ENCODE measurements at places on chromosomes 12 and 14.
A peak's percentile ranks its signal among the peaks of the same experiment; 100 is the strongest.

- DNase-seq: no peak
Observed at GRCh38 chr14:103378038-103378854, 7.0 kb upstream of the MARK3 start.

- DNase-seq: no peak
Observed at GRCh38 chr14:93733631-93734030, 54.7 kb downstream of the PRIMA1 start.

DNA sequence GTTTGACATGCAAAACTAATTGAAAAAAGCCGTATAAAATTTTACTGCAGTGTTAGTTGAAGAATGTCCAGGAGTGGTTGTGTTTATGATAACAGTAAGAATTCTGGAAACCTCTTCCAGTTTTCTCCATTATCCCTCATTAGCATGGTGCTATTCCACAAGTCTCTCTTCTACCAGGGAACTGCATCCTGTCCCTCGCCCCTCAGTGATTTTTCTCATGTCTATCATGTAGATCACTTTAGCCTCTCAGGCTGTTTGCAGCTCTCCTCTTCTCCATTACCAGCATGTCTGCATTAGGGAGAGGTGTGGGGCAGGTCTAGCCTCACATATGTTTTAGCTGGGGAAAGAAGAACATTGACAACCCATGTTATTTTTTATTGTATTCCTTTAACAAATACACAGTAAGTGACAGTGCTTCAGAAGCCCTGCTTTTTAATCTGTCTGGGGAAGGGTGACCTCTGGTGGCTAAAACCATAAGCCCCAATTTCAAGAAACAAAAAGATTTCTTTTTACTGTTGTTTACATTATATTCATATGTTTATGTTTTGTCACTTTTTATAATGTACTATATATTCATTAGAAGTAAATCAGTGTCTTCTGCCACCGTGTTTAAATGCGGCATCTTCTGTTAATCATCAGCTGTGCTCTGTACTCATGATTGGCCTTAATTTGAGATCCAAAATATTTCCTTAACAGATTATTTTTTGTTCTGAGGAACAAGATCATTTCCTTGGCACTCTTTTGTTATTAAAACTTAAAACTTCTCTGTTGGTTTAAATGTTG is 70.7 kb downstream of the RASSF8 start:
- peak; percentile 28 for DNase-seq

- DNase-seq: no peak
Observed at GRCh38 chr12:2029851-2030250, 22.9 kb upstream of the CACNA1C start.
